ENCODE measurements at places on chromosomes 7 and 10.

DNA sequence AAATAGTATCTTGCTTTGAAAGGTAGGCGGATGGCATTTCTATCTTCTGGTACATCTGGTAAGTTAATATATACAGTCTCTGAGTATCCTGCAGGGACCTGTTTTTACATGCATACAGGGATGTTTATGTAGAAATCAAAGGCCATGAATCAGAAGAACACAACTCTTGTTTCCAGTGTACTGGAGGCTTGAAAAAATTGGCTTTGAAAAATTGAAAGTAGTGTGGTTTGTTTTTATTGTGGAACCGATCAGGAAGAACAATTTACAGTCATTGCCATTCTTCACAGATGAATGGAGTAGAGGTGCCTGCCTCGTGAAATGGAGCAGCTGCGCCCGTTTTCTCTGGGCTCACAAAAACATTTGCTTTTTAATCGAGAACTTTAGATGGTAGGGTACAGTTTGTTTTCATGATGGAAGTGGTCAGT lies 54.0 kb upstream of the RPA3 start:
- DNase-seq, result no peak

GRCh38 chr10:75755528-75755927 lies 324.1 kb downstream of the LRMDA start:
- DNase-seq, result no peak

GRCh38 chr10:70130878-70131559 lies 1.6 kb downstream of the AIFM2 start:
- no peak for DNase-seq

GRCh38 chr7:53306846-53307245 lies 271.4 kb downstream of the POM121L12 start:
- no peak for DNase-seq

DNA sequence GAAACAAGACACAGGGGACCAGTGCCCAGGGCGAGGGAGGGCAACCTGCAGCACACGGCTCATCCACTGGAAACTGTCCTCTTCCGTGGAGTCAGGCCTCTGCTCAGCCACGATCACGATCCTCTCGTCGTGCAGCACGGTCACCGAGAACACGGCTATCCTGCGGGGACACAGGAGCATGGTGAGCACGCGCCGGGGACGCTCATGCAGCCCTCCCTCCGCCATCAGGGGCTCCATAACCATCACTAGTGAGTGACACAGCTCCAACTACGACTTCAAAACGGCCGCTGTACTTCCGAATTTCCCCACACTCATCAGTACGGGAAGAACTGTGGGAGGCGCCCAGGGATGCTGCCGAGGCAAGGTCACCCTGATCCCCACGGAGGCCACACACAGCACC lies 227.9 kb downstream of the ZMYND11 start:
- DNase-seq, result no peak

GRCh38 chr7:105454921-105455320 lies 66.2 kb upstream of the SRPK2 start:
- DNase-seq, result no peak

Data from progenitor cell of endocrine pancreas (in vitro differentiated cells).